Activated naive CD4-positive, alpha-beta T cell treated with anti-CD3 and anti-CD28 coated beads, Interleukin-2, amount 50 U/mL, for 72 hours (primary cell): ENCODE measurements at places on chromosomes 5 and 9. TPM values are rescaled to one million over a fixed set of nuclear protein-coding genes. Genes with fewer than 3 reads are reported as not detected.

- no peak for DNase-seq
Measured at GRCh38 chr9:22033012-22033630, 24.0 kb upstream of the CDKN2B start.

DNA sequence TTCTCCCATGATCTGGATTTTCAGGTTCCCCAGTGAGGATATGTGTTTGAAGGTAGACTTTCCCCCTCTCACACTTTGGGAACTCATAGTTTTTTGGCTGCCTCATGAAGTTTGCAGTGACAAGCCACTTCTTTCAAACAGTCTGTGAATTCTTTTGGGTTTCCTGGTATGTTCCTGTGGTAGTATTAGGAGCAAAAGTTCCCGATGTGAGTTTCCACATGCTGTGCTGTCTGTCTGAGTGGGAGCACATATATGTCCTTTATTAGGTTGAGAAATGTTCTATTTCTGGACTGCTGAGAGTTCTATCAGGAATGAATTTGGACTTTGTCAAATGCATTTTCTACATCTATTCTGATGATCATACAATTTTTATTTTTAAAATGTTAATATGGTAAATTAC is 273.2 kb upstream of the TARS1 start:
- no peak for DNase-seq

DNA sequence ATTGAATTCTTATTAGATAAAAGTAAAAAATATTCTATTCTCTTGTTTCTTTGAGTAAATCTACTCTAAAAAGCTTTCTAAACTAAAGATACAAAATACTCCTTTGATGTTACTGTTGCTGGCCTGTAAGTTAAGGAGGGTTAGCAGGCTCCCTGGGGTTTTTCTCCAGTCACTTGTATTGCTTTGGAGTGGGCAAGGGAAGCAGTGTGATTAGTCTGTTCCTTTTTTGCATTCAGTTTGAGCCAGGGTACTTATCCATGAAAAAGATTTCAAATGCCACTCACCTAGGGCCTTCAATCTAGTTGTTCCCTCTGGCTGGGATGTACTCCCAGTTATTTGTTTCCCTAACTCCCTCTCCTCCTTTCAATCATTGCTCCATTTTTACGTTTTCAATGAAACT is 256.2 kb upstream of the SMC2 start:
- no peak for DNase-seq

DNA sequence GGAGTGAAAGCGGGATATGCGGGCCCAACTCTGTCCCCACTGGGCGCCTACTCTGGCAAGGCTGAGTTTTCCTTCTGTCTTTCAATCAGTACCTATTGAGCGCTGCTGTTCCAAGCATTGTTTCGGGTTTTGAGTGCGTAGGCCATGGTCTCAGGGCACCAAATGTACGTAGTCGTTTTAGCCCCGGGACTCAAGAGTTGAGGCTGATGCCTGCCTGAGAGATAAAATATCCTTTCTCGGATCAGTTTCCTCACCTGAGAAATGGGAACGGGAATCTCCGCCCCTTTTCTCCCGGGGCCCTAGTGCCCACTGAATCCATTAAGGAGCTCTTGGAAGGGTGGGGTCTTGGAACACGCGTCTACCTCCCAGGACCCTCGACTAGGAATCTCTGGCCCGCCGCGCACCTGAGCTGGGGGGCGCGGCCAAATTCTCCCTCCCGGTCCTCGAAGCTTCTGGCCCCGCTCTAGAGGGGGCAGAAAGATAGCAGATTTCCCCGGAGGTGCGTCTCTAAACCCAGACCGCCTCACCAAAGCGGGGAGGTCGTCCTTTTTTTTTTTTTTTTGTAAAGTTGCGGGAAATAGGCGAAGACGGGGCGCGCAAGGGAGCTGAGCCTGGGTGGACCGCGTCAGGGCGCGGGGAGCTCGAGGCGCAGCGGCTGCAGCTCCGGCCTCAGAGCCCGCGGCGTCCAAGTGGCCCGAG is 494 bp upstream of the CXXC5 start:
- no peak for DNase-seq

GRCh38 chr5:96931605-96932004 is 4.3 kb upstream of the LNPEP start:
- no peak for DNase-seq

DNA sequence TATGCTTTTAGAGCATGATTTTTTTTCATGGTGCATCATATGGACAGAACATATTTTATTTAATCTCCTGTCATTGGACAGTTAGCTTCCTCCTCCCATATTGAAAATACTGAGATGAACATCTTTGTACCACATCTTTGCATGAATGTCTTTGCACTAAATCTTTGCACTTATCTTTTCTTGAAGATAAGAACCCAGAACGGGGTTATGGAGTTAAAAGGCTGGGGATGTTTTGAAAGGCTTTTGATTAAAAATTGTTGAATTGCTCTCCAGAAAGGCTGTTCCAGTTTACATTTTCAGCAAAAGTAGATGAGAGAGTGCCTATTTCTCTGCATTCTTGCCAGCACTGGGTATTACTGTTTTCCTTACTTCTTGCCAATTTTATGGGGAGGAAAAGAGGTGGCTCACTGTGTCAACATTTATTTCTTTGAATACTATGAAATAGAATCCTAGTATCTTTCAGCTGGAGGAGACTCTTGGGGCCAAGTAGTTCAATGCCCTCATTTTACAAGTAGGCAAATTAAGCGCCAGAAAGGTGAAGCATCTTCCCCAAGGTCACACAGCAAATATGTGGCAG is 7.2 kb downstream of the NCS1 start:
- DNase-seq = no peak

The PDE6A gene
- not detected for total RNA-seq

The SPINK4 gene
- total RNA-seq = not detected

The CFAP77 gene
- not detected for total RNA-seq

DNA sequence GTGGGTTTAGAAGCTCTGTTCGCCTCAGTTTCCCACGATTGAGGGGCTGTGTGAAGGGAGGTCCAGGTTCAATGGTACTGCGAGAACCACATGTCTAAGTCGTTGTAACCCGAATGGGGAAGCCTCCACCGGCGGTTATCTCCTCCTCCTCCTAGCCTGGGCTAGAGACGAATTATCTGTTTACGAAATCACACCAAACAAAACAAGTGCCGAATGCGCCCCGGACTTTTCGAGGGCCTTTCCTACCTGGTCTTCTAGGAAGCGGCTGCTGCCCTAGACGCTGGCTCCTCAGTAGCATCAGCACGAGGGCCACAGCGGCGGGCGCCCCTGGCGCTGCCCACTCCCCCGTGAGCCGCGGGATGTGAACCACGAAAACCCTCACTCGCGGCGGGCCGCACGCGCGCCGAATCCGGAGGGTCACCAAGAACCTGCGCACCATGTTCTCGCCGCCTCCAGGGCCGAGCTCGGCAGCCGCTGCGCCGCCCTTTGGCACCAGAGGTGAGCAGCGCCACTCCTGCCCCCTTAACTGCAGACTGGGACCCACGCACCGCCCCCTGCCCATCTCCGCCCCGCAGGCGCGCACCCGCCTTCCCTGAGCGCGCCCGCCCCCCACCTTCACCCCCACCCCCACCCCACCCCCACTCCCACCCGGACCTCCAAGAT is at the start of gene CDKN2A:
CDKN2A (minus strand) TSS at position 500 of the 663 bp plus-strand sequence.
- no peak for DNase-seq

DNA sequence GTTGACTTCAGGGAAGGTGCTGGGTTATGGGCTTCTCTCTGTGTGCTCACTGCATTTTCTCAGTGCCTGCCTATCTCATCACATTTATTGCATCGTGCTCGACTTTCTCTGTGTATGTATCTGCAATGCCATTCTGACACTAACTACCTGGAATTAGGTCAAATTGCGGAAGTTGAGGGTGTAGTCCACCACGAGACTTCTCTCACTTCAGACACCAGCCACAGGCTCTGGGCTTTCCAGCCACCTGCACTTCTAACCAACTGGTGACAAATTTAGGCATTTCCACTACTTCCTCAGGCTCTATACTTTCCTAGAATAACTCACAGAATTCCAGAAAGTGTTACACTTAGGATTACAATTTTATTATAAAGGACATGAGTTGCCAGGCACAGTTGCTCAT is 188.6 kb upstream of the ZNF608 start:
- no peak for DNase-seq

DNA sequence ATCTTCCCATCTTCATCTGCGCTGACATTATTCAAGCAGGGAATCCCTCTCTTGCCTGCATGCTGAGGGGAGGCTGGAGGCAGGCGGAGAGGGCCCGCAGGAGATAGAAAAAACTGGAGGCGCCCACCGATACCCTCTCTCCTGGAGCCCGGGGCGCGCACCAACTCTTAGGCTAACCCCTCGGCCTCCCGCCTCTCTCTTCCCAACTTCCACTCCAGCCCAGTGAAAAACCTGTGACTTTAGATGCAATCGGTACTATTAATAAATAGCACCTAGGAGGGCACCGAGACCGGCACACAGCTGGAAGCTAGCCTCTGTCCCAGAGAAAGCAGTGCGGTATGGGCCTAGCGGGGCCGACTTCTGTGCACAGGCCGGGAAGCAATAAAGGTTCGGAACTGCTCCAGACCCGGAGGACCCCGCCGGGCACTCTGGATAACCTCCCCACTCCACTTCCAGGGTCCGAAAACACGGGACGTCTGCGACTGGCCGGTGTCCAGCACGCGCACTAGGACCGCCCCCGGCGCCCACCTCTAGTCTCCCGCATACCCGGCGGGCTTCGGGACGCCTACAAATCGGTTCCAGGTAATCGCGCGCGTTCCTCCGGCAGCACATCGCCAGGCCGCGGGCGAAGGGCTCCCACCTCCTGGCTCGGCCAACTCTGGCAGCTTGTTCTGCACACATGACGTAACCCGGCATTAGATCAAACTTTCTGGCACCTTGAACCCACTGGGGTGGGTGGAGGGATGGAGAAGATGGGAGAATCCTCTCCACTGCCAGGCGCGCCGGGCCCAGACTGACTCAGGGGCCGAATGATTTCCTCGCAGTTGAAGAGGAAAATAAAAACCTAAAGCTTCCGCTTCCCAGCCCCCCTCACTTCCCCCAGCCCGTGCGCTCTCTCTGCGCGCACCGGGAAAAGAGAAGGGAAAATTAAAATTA is 1.4 kb downstream of the EFNA5 start:
- peak; percentile 8 for DNase-seq

DNA sequence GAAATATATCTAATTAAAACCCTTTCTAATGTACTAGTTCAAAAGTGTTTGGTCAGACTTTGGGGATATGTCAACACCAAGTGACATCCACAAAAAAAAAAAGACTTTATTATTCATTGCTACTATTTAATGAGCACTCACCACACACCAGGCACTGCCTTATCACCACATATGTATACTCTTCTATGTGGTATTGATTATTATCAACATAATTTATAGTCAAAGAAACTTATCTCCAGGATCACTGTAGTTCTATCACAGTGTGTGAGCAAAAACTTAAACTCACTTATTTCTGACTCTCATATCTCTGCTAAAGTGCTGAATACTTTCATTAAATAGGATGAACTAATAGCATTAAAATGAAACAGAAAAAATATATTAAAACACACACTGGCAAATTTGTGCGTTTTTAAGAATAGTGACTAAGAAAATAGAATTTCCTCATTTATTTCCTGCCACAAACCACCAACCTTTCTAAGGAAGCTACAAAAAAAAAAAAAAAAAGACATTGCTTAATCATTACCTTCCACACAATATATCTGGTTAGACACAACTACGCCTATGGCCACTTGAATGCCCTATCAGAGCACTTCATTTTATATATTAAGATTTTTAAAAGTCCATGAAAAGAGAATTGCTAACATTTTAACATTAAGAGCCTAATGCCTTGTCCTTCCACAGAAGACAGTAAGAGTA is 12.8 kb downstream of the SLCO4C1 start:
- DNase-seq = no peak

DNA sequence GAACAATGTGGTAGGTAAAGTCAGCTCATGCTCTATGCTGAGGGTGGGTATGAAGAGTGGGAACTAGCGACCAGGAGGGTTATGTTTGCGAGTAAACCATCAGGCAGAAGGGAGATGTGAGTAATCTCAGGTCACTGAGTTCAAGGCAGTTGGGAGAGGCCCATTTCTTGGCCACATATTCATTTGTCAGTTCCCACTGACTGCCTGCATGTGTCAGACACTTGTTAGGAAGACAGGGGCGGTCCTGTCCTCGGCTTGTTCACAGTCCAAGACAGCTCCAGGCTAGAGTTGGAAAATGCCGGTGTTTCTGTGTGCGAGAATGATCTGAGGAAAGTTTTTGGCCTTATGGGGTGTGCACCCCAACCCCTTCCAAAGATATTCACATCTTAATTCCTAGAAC is 48.6 kb upstream of the GDNF start:
- DNase-seq = no peak

The NME5 gene
- total RNA-seq = not detected

DNA sequence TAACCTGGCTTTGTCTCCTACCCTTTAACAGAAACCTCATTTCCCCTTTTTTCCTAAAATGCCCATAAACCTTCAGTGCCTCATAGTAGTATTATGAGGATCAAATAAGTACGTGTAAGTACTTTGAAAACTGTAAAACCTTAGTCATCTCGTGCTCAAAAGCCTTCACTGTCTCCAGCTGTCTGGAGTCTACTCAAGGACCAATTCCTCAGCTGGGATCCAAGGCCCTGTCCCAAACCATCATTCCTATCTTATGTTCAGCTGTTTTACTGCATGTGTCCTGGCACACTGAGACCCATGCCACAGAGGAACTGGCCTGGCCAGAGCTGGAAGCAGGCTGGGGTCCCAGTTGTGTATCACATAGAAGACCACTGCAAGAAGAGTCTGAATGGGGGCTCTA is 15.9 kb downstream of the ADAMTSL1 start:
- no peak for DNase-seq
